ENCODE measurements at places on chromosomes 1 and 21.
A peak's percentile ranks its signal among the peaks of the same experiment; 100 is the strongest.

DNA sequence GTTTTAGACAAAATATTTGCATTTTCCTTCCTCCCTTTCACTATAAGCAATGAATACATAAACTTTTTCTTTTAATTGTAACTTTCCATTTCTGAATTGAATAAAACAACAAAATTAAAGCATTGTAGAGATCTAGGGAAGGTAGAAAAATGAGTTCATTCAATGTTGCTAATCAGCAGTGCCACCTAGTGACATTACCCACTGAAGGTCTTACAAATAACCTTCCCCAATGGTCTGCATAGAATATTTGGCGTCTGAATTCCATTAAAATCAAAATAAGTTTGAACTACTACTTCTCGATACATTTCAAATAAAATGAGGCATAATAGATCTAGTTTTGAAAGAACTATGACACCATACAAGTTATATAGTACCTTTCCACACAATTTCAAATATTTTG is 19.6 kb downstream of the FH start:
- DNase-seq, result peak; percentile 3

DNA sequence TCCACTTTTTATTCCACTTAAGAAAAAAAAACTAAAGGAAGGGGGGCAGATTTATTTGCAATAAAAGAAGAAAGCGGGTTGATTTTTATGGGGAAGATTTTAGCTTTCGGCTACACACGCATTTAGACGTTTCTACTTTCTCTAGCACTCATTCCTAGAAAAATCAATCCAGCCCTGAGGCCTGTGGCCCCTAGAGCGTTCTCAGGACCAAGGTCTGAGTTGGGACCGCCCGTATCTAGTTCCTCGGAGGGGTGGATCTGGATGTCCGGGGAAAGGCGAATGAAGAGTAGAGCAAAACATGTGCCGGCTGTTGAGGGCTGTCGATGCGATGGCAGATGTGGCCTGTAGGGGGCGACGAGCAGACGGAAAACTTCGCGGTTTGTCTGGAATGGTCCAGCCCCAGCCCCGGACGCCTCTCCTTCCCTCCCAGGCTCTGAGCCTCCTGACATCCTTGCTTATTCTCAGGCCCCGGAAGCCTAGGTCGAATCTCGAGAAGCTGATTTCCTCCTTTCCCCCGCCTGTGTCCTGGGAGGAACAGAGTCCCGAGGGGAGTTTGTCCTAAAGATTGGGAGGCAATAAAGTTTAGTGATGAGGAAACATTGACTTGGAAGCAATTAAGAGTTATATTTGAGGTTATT is 5.2 kb downstream of the FOXD3 start:
- no peak for DNase-seq

- no peak for DNase-seq
Observed at GRCh38 chr1:17091252-17091651, 28.0 kb downstream of the PADI2 start.

GRCh38 chr1:228837032-228837431 is 101.8 kb downstream of the RHOU start:
- DNase-seq, result no peak

DNA sequence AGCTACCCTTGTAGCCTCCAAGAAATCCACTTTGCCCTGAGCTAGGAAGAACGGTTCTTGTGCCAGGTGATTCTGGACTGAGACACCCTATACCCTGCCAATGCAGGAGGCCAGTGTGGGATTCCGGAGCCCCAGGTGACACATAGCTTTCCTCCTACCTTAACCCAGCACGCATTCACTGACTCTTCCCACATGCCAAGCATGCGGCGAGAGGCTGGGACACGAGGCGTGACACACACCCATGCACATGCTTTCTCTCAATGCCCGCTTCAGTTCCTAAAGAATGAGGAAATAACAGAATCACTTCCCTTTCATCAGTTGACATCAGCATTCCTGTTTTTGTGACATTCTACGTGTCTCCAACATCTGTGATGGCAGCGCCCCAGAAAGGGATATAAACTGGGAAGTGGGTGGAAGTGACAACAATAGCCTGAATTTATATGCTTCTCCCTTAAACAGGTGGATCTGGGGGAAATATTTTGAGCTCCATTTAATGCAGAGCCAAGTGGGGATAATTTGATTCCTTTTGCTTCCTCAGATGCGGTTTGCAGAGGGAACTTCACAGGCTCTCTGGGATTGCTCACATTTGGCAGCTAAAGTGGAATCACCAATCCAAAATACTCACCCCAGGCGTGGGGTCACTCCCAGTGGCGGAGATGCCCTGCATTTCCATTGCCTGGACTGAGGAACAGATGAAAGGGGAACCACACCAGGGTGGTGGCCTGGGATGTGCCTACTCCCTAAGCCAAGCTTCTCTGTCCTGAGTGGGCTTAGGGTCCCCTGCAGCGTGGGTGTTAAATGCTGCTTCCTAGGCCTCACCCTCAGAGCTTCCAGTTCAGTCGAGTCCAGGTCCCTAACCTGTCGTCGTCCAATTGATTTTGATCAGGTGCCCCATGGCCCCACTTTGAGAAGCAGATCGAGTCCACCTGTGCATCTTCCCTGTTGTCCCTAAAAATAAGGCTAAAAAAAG is 445.1 kb downstream of the SIPA1L2 start:
- DNase-seq, result no peak

- no peak for DNase-seq
Observed at GRCh38 chr1:230869500-230869899, 1.2 kb upstream of the C1orf198 start.

DNA sequence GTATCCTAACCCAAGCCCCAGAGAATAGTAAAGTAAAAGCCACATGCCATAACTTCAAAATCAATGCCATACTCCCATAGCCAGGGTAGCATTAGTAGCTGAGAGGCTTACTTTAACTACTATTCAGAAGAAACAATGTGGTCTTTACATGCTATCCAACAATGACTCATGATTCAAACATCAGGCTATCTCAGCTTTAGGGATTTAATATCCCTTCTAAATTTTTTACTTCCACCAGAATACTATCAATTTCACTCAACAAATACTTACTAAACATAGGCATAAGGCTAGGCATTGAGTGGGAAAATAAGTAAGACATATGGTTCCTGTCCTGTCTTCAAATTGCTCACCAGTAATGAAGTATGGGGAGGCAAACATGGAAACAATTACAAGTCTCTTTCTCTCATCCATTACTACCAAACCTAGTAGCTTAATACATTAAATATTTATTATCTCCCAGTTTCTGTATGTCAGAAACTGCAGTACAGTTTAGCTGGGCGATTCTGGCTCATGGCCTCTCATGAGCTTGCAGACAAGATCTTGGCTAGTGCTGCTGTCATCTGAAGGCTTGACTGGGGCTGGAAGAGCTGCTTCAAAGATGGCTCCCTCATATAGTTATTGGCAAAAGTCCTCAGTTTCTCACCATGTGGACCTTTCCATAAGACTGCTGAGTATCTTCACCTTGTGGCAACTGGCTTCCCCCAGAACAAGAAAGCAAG is 30.7 kb downstream of the EVI5 start:
- no peak for DNase-seq

GRCh38 chr1:67761091-67761490 is 72.2 kb downstream of the GNG12 start:
- DNase-seq, result no peak

GRCh38 chr1:37677808-37678207 is 14.5 kb upstream of the CDCA8 start:
- no peak for DNase-seq

DNA sequence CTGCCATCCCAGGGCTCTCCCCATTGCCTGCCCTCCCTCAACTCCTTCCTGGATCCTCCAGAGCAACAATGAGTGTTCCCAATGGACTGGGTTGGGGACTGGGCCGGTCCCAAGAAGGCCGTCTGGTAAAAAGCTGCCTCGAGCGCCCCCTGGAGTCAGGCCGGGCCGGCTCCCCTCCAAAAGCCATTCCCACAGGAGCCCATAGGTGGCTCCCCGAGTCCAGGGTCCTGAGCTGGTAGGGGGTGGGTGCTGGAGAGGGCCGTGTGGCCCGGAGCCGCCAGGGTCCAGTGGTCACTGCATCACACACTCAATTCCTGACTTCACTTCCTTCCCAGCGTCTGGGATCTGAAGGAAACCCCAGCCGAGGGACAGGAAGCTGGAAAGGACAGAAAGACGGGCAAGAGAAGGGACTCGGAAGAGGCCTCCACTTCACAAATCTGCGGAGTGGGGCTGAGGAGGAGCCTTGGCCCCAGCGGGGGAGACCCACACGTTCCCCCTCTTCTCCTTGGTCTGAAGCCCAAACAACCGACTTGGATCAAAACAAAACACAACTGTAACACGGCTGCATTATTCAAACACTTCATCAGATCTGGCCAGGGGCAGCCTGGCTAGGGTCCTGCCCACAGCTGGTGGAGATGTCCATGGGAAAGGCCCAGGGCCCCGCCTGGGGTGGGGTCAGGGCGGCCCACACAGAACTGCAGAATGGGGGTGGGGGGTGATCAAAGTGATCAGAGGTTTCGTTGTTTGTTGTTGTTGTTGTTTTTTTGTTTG is 10.9 kb upstream of the ALDH4A1 start:
- peak; percentile 20 for DNase-seq

GRCh38 chr1:224226849-224227502 is 43.9 kb downstream of the DEGS1 start:
- DNase-seq, result no peak

DNA sequence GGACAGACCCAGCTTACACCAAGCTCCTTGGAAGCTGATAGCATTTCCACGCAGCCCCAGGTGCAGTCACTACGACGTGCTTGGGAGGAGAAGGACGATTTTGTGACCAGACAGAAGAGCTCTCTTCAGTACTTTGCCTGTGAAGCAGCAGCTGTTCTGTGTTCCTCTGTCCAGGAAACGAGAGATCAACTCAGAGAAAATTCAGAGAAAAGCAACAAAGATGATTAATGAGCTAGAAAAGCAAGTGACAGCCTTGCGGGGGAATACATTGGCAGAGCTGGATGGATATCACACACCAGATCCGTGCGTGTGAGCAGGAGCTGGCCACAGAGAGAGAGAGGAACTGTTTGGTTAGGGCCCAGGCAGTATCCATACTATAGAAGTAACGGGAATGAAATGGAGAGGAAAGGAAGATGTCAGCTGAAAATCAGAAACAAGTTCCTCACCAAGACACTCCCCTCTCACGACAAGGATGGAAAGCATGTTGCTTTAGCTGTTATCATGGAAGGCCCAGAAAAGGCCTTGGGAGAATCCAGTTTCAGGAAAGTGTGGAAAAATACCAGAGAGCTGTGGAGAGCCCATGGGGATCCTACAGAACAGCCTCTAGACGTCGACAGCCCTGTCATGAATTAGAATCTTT is 106.2 kb downstream of the TOMM20 start:
- DNase-seq, result peak; percentile 42

GRCh38 chr1:177209357-177209756 is 38.6 kb downstream of the BRINP2 start:
- peak; percentile 93 for DNase-seq

GRCh38 chr1:167821969-167822685 is 91.8 kb downstream of the ADCY10 start:
- peak; percentile 59 for DNase-seq

GRCh38 chr21:42254083-42254482 is 35.1 kb downstream of the ABCG1 start:
- no peak for DNase-seq

DNA sequence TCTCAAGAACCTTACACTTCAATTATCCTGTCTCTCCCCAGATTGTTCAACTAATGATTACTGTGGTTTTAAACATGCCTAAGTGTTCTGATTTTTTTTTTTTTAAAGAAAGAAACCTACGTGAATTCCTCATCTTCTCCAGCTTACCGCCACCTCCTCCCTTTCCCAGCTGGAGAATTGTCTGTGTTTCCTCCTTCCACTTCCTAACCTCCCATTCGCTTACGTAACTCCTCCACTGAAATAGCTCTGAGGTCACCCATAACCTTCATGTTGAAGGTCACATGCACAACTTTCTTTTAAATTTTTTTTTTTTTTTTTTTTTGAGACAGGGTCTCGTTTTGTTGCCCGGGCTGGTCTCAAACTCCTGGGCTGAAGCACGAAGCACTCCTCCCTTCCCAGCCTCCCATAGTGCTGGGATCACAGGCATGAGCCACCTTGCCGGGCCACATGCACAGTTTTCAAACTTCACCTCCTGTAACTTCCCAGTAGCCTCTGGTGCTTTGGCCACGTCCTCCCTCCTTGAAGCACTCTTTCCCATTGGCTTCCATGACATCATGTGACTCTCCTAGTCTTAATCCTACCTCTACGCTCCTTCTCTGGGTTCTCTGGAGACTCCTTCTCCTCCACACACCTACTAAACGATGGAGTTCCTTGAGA is 9.8 kb upstream of the CAPZB start:
- DNase-seq, result no peak

DNA sequence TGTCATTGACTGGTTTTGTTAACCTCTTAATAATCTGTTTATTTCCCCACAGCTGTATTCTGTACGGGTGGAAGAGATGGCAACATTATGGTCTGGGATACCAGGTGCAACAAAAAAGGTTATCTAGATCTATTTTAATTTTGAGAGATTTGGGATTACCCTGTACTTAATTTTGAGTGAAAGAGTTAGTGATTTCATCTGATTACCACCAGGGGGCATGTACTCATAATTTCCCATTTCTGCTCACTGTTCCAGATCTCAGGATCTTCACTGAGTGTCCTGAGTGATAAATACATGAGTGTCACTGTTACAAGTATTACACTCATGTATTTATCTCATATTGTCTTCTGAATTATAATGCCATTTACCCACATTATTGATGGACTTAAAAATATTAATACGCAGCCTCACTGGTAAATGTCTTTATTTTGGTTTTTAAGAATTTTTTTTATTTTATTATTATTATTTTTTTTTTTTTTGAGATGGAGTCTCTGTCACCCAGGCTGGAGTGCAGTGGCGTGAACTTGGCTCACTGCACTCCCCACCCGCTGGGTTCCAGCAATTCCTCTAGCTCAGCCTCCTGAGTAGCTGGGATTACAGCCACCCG is 27.4 kb downstream of the DTL start:
- DNase-seq, result peak; percentile 5

GRCh38 chr1:10374442-10374860 is 24.4 kb upstream of the PGD start:
- no peak for DNase-seq

- DNase-seq, result no peak
Observed at GRCh38 chr1:77631751-77632150, 50.7 kb downstream of the ZZZ3 start.

- no peak for DNase-seq
Observed at GRCh38 chr1:177130451-177130945, 34.0 kb downstream of the ASTN1 start.

GRCh38 chr21:42476388-42477331 is 19.4 kb downstream of the RSPH1 start:
- no peak for DNase-seq

GRCh38 chr1:64915381-64916274 is 50.7 kb downstream of the JAK1 start:
- peak; percentile 7 for DNase-seq

All from NCI-H1417 (cell line).